Muscle of arm (tissue), 14 donors: ENCODE measurements at places on chromosomes 16 and 17. TPM values are rescaled to one million over a fixed set of nuclear protein-coding genes. Genes with fewer than 3 reads are reported as not detected.

Gene LAT
- 2.2 TPM for polyA plus RNA-seq

Gene ALOX15B
- 0.26 TPM for polyA plus RNA-seq

GRCh38 chr16:53541326-53541725 lies 38.3 kb upstream of the AKTIP start:
- DNase-seq, result no peak

- DNase-seq, result no peak
These were observed 379.2 kb upstream of the ZFHX3 start for GRCh38 chr16:73427164-73427563.

Gene PLCG2
- polyA plus RNA-seq, result 6.8 TPM

GRCh38 chr17:62963296-62963695 lies 2.7 kb upstream of the TANC2 start:
- DNase-seq, result no peak

DNA sequence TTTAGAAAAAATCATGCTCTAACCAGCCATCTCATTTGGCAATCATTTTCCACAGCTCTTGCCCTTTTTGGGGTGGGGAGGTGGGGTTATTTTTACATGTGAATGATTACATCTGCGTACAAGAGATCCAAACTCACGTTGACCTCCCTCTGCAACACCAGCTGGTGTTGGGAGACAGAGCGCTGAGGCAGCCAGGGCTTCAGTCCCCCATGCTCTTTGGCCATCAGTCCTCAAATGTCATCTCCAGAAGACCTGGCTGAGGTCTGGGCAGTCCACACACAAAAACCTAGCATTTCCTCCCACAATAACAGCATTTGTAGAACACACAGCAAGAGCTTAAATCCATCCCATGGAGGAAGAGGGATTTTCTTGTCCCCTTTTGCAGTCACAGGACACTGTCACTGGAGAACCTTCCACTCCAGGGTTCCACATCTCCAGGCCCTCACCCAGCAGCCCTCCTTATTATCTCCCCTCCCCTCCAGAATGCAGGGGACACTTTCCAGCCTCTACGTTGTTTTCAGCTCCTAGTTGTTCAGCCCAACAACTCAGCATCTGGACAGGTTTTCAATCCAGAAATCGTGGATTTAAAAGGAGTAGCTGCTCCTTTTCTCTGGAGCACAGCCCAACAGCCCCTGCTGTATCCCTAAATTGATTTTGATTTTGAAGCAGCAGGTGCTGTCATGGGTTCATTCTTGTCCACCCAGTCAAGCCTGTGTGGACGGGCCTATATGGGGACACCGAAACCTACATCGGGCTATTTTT lies 21.1 kb downstream of the MEOX1 start:
- peak; percentile 65 for DNase-seq

DNA sequence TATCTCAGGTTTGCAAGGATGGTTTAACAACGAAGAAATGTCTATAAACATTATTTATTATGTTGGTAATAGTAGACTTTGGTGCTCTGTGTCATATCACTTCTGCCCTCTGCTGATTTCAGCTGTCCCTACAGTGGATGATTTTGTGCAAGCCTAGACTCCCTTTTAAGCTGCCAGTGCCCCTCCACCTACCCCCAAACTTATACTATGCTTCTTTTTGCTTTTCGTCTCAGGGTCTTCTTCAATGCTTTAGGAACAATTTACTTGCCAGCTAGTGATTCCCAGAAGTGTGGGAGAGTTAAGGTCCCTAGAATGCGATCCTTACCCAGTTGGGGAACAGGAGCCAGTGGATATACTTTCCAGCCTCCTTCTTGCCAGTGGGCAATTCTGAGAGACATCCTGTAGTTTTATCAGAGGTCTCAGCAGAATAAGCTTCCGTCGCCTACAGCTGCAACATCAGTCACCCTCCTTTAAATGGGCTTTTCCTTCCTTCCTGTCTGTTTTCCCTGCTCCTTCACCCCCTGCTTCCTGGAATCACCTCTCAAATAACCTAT lies 4.1 kb downstream of the ICAM2 start:
- DNase-seq, result no peak

GRCh38 chr16:51630076-51630475 lies 479.0 kb upstream of the SALL1 start:
- DNase-seq, result no peak

DNA sequence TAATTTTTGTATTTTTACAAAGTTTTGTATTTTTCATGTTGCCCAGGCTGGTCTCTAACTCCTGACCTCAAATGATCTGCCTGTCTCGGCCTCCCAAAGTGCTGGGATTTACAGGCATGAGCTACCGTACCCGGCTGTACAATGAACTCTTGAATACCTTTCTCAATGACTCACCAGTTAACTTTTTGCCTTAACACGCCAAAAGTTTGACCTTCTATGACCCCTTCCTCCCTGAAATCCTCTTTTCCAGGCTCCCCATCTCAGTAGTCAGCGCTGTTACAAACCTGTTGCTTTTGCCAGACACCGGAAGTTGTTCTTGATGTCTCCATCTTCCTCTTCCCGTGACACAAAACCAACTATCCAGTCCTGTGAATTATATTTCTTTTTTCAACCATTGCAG lies 158.1 kb upstream of the ASIC2 start:
- DNase-seq, result no peak
